ENCODE measurements at places on chromosomes 1 and 21.

GRCh38 chr1:24526940-24527542 lies 24.4 kb downstream of the RCAN3 start:
- no peak for DNase-seq

DNA sequence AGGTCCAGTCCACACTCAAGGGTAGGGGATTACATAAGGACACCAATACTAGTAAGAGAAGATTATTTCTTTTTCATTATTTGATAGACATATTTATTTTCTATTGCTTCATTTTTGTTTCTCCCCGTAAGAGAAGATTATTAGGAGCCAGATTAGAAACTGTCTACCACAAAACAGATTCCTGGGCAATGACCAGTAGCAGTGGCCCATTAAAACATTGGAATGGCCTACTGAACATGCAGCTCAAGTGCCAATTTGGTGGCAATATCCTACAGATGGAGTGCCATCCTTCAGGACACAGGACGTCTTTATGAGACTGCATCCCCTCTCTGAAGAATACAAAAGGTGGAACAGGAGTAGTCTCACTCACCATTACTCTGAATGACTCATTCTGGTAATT lies 34.0 kb upstream of the ARHGAP29 start:
- no peak for DNase-seq

DNA sequence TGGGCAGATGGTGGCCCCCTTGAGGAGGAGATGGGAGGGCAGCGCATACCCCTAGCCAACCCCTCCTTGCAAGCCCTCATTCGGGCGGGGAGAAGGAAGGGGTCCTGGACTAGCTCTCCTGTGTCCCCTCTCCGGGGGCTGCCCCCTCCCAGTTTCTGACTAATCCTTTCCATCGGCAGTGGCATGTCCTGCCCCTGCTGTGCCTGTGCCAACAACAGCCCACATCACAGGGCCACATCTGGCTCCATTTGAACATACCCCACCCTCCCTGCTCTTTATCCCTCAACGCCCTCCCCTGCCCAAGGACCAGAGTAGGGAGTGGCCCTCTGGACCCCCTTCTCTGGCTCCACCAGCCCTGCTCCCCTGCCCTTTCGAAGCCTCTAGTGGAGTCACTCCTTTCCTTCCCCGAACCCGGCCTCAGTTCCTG lies 11.0 kb upstream of the LMNA start:
- DNase-seq: peak; percentile 87

- DNase-seq: no peak
Observed at GRCh38 chr1:86389307-86389706, 6.8 kb downstream of the ODF2L start.

GRCh38 chr1:180617774-180618395 lies 13.9 kb upstream of the XPR1 start:
- DNase-seq: no peak

- DNase-seq: no peak
Observed at GRCh38 chr1:32627596-32628162, 22.7 kb downstream of the ZBTB8OS start.
